Cerebellar cortex (tissue), 1 donor: ENCODE measurements at places on chromosomes 2 and 18.
A peak's percentile ranks its signal among the peaks of the same experiment; 100 is the strongest.

DNA sequence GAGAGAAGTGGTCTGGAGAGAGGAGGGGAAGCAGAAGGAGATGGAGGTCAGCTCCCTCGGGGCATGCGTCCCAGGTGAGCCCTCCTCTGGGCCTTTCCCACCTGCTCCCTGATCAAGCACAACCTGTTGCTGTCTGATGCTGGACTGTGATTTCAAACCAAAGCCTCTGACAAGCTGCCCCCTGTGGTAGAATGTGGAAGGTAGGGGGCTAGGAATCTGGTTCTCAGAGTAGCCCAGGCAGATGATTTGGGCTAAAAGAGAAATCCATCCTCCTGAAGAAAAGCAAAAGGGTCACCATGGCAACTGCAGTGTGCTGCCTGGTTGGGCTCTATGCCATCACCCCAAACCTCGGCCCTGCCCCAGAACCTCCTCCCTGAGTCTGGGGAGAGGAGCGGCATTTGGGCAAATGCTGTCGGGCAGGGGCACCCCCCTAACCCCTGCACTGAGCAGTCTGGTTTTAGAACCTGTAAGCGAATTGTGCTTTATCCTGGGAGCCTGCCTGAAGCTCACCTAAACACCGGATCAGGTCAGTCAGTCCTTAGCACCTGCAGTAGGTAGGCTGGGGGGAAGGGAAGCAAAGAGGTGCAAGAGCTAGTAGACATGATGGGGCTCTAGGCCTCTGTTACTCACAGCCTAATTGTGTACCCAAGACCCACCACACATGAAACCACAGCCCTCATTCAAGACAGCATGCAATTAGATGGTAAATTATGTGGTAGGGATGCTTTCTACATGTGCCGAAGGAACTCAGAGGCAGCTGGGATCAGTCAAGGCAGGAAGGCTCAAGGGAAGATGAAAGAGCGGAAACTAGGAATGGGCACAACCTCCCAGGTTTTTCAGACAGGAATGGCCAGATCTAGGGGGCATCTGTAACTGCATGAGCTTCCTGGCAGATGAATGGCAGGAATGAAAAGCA lies 83.5 kb downstream of the DNMT3A start:
- DNase-seq: peak; percentile 61

DNA sequence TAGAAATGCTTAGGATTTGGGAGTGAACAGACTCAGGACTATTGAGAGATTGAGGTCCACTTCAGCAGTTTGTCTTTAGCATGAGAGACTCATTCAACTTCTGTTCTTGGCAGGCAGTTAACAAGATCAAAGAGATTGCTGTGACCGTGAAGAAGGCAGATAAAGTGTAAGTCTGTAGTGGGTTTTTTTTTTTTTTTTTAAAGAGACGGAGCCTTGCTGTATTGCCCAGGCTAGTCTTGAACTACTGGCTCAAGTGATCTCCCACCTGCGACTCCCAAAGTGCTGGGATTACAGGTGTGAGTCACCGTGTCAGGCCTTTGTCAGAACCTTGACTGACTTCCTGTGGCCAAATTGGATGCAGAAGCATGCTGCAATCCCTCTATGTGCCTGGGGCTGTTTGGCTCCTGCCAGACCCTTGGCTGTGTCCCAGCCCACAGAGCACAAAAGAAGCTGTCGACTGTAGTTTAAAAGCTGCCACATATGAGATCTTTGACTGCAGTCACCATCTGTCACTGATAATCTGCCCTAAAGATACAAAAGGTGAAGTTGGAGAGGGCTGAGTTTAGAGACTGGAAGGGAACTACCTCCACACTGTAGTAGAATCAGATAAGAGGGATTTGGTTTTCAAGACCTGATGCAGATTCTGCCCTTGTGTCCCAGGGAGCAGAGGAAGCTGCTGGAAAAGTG lies 9.9 kb downstream of the CCT7 start:
- peak; percentile 83 for DNase-seq

GRCh38 chr2:9235147-9236044 lies 28.8 kb downstream of the ASAP2 start:
- DNase-seq: no peak

DNA sequence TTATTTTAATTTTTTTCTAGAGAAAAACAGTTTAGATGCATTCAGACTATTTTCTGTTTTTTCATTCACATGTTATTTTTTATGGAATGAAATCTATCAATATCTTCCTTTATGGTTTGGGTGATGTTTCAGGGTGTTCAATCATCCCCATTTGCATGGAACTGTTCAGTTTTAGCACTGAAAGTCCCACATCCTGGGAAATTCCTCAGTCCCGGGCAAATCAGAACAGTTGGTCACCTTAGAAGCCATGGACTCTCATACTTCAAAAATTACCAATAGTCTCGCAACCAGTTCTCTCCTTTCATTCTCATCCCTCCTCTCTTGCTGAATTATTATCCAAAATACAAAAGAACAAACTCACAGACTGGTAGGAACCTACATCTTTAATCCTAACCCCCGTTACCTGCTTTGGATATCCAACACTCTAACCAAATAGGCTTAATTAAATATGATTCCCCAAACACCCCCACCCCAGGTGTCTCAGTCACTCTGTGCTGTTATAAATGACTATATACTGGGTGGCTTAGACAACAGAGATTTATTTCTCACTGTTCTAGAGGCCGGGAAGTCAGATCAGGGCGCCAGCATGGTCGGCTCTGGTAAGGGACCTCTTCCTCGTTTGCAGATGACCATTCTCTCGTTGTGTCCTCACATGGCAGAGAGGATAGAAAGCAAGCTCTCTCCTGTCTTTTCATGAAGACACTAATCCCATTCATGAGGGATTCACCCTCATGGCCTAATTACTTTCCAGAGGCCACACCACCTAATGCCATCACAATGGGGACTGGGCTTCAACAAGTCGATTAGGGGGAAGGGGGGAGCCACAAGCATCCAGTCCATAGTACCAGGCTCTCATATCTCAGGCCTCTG lies 57.7 kb upstream of the SLC1A4 start:
- DNase-seq: no peak

GRCh38 chr2:231523451-231524285 lies 6.6 kb downstream of the NMUR1 start:
- DNase-seq: no peak

DNA sequence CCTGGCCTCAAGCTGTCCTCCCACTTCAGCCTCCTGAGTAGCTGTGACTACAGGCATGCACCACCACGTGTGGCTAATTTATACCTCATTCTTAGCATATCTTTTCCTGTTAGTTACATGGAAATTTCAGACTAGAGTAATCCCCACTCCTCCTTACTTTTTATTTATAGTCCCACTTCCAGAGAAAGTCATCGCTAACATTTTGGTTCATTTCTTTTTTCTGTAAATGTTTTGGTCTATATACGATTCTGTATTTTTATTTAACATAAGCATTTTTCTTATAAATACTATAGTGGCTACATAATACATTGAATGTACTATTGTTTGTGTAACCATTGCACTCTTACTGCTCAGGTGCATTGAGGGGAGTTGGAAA lies 42.3 kb downstream of the DDX1 start:
- no peak for DNase-seq
